Vein endothelial cell (primary cell): ENCODE measurements at places on chromosomes 5 and 9. TPM values are rescaled to one million over a fixed set of nuclear protein-coding genes. Genes with fewer than 3 reads are reported as not detected.

CBY3 gene
- total RNA-seq = not detected in 2 replicates

SLC45A2 gene
- total RNA-seq = 0.10 TPM in 1 of 2 replicates, not detected in the other

SPDL1 gene
- 25.2 and 37.2 TPM in 2 replicates for total RNA-seq

SPINK7 gene
- not detected in 2 replicates for total RNA-seq

BAAT gene
- 0.10 TPM in 1 of 2 replicates, not detected in the other for total RNA-seq

GABRA6 gene
- not detected in 2 replicates for total RNA-seq

TMED9 gene
- total RNA-seq = 124 and 141 TPM in 2 replicates

MSMP gene
- 22.4 and 50.3 TPM in 2 replicates for total RNA-seq

CDX1 gene
- total RNA-seq = not detected in 2 replicates

GPX8 gene
- total RNA-seq = 80.4 and 84.5 TPM in 2 replicates

TGFBI gene
- 7.6 and 22.9 TPM in 2 replicates for total RNA-seq

SEMA5A gene
- total RNA-seq = 0.10 and 0.33 TPM in 2 replicates

GRM6 gene
- total RNA-seq = not detected in 2 replicates

UIMC1 gene
- 40.8 and 43.3 TPM in 2 replicates for total RNA-seq

C5orf52 gene
- total RNA-seq = not detected in 2 replicates

SPIN1 gene
- total RNA-seq = 58.8 and 62.8 TPM in 2 replicates

ALDH1A1 gene
- 188 and 196 TPM in 2 replicates for total RNA-seq

AFAP1L1 gene
- 98.3 and 130 TPM in 2 replicates for total RNA-seq

LTC4S gene
- total RNA-seq = 0.57 and 1.3 TPM in 2 replicates

SPEF2 gene
- 0.98 and 1.3 TPM in 2 replicates for total RNA-seq

SV2C gene
- not detected in 2 replicates for total RNA-seq

MRPS30 gene
- total RNA-seq = 55.2 and 67.8 TPM in 2 replicates

GRXCR2 gene
- total RNA-seq = not detected in 2 replicates

FOXI1 gene
- total RNA-seq = under 0.01 TPM in 1 of 2 replicates, not detected in the other

CEP78 gene
- 14.7 and 20.0 TPM in 2 replicates for total RNA-seq

DENND4C gene
- 65.7 and 76.2 TPM in 2 replicates for total RNA-seq

LURAP1L gene
- total RNA-seq = 2.3 and 7.2 TPM in 2 replicates

LOX gene
- 41.8 and 67.1 TPM in 2 replicates for total RNA-seq

MORN5 gene
- total RNA-seq = not detected in 2 replicates

HMCN2 gene
- under 0.01 TPM in 1 of 2 replicates, not detected in the other for total RNA-seq

F12 gene
- 0.57 and 1.6 TPM in 2 replicates for total RNA-seq

C8G gene
- 0.33 and 0.76 TPM in 2 replicates for total RNA-seq

PLPPR1 gene
- total RNA-seq = 0.10 TPM in 1 of 2 replicates, not detected in the other

ENTREP1 gene
- 6.1 and 9.8 TPM in 2 replicates for total RNA-seq
